ENCODE measurements at places on chromosomes 7 and 10.

DNA sequence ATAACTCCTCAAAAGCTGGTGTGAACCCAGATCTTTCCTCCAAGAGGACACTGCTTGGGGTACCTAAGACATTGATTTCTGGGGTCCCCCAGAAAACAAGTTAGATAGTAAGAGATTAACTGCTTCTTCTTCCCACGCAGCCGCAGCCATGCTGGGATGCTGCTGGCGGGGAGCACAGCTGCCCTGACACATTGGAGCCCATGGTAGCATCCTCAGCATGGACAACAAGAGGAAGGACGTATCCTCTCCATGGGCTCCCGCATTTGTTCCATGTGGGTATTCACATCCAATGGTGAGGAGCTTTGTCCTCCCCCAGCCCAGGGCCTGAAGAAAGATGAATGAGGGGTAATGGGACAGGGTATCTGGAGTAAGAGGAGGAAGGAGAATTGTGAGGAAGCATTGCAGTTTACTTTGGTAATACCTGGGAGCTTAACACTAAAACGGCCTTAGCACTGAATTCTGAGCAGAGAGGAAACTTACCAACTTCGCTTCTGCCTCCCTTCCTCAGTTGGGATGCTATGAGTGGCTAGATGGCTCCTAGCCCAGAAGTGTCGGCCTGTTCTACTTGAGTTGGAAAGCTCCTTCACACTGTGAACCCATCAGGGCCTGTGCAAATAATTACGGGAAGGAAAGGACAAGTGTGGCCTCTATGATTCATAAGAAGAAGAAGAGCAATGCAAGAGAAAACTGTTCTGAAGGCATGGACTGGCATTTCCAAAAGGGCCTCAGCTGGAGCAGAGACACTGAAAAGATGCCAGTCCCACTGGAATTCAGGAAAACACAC lies 43.9 kb downstream of the C10orf120 start:
- DNase-seq: no peak

- DNase-seq: no peak
Observed at GRCh38 chr10:78784546-78784945, 284.2 kb upstream of the ZMIZ1 start.

DNA sequence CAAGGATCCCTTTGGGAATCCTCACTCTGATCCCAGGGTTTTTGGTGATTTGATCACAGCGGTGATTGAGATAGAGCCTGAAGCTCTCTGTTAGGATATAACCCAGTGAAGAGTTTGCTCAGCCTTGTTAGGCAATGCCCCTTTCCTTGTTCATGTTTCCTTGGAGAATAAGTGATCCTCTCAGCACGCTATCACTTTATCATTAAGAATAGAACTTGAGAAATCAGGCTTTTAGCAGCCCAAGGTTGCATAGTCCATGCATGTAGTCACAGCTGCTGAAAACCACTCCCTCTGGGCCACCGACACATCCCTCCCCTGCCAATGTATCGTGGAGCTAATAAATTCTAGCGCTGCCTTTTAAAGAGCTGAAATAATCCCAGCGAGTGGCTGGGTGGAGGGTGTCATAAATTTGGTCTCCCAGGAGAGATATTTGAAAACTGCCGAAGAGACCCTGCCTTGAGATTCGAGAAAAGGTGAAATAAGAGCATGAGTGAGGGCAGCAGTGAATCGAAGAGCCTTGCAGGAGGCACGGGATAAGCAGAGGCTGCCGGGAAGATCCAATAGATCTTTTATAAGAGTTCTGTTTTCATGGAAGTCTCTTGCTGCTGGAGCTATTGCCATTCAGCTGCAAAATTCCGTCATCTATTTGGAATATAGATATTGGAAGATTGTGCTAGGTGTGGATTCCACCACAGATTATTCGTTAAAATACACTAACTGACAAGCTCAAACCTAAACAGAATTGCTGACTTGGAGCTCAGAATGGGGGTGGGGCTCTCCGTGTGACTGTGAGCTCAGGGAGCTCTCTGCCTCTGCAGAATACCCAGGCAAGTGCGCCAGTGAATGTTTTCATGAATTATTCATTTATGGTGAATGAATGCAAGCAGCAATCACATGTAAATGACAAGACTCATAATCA lies 249.8 kb downstream of the TRIL start:
- DNase-seq: no peak

DNA sequence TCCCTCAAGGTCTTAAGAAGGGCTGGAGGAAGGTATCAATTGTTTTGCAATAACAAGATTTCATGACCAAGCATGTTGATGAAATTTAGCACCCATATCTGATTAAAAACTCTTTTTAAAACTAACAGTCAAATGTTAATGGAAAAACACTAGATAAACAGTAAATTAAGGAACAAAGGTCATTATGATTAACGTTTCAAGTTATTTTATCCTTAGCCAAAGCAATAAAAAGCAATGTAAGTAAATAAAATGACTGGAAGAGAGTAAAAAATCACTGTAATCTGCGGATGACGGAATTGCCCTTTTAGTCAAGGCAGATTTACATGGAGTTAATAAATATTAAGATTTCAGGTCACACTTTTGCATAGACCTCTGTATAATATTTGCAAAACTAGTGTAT lies 179.5 kb upstream of the KLF6 start:
- DNase-seq: no peak

- no peak for DNase-seq
Observed at GRCh38 chr7:137578541-137578940, 235.0 kb upstream of the PTN start.

GRCh38 chr7:134660961-134661376 lies 14.3 kb downstream of the BPGM start:
- DNase-seq: no peak

- peak; percentile 51 for DNase-seq
Observed at GRCh38 chr7:37040330-37040729, 316.0 kb upstream of the AOAH start.

- no peak for DNase-seq
Observed at GRCh38 chr10:59172567-59172966, 3.9 kb upstream of the PHYHIPL start.

DNA sequence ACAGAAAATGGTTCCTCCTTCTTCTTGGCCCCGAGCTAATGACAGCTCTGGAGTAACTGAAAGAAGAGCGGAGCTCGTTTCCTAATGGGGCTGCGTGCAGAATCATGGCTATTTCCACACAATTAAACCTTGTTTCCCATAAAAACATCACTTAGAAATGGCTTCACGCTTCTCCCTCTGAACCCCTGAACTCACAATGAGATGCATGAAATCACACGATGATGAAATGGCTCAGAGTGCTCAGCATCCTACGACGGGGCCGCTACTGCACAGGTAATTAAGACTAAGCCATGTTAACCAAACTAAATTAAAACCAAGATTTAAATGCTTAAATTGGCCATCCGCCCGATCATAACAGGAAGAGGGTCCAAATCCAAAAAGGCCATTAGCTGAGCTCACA lies 80.0 kb upstream of the DNAAF5 start:
- DNase-seq: no peak

- DNase-seq: no peak
Observed at GRCh38 chr10:120727001-120727400, 124.2 kb upstream of the WDR11 start.

GRCh38 chr7:22853674-22854157 lies 31.1 kb upstream of the TOMM7 start:
- no peak for DNase-seq

GRCh38 chr10:49299816-49300139 lies 808 bp downstream of the C10orf71 start:
- DNase-seq: no peak

DNA sequence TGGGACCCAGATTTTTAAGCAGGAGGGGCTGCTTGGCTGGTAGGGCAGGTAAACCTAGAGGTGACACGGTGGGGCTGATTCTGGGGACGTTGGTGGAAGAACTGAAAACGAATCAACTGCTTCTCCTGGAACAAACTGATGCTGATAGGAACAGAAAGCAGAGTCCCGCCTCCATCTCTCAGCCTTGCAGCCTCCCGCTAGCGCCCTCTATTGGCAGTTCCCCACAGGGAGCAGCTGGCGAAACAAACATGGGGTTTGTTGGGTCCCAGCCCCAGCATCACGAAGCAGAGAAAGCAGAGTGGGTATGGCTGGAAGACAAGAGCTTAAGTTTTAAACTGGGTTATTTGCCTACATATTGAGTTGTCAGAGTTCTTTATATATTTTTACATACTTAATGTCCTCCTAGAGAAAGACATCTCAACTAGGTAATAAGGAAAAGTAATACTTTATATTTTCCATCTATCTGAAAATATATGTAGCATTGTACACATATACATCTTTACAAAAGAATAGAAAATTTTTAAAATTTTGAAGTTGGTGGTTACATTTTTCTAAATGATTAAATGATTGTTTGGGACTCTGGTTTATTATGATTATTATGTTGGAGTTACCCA lies 42.3 kb upstream of the FOXI2 start:
- peak; percentile 64 for DNase-seq

DNA sequence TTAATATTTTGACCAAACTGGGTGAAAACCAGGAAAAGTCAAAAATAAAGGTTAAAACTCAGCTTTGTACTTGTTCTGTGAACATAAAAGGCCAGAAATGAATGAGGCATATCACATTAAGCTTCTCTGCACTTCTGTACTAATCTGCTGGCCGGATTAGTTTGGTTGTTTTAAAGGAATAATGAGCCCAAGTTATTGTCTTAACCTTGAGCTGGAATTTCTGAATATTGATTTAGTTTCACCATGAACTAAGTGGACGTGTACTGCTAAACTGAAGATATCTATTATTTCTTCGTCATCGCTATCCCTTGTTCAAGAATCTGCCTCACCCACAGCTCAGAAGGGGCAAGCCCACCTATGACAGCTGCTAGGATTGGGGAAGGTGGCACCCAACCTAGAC lies 101.1 kb upstream of the FRMD4A start:
- DNase-seq: no peak

- DNase-seq: no peak
Observed at GRCh38 chr7:97107192-97107800, 10.2 kb upstream of the SDHAF3 start.

- no peak for DNase-seq
Observed at GRCh38 chr7:25381818-25382589, 153.7 kb upstream of the NPVF start.

DNA sequence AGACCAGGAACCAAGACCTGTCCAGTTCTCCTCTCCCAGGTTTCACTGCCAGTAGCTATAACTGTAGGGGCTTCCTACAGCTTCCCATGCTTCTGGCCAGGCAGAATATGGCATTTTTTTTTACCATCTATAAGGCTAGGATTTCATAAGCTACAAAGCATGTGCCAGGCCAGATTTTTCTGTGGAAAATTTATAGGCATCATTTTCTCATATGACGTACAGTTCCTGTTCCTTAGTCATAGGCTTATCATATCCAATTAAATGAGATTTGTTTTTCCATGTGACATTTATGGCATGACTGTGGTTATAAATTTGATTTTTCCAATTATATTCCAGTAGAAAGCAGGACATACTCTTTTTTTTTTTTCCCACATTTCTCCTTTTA lies 208.6 kb upstream of the NPY start:
- DNase-seq: no peak

DNA sequence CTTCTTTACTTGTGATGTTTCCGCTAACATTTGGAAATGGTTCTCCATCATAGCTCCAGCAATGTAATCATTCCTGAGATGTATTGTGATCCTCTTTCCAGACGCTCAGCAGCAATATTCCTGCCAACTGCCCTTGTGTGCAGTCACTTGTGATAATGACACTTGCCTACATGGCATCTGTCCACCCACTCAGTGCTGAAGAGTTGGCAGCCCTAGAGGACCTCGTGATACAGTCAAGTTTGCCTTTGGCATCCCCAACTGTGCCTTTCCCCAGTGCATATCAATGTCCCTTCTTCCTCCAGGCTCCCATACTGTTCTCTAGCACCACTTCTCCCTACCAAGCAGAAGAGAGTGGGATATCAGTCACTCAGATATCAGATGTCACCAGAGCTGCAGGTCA lies 64.9 kb downstream of the MYOF start:
- DNase-seq: no peak

GRCh38 chr7:149196705-149197171 lies 1.4 kb downstream of the ZNF282 start:
- no peak for DNase-seq

GRCh38 chr10:91713461-91714072 lies 80.7 kb upstream of the PPP1R3C start:
- DNase-seq: no peak

- DNase-seq: no peak
Observed at GRCh38 chr7:36372156-36372555, 17.5 kb upstream of the ANLN start.

GRCh38 chr7:84372155-84372621 lies 177.6 kb upstream of the SEMA3A start:
- DNase-seq: peak; percentile 88

DNA sequence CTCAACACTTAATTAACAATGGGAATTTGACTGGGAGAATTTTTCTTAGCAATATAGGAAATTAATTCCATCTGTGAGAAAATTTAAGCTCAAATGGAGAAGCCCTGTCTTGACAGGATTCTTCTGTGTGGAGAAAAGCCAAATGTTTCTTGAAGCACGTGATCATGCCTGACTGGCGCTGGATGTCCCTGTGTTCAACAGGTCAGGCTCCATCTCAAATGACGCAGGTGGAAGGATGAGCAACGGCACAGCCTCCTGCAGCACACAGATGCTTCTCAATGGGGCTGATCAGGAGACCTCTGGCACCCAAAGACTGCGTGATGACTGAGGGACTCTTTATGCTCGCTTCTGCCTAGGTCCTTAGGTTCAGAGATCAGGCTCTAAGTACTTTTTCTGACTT lies 143.8 kb downstream of the RSU1 start:
- DNase-seq: no peak

DNA sequence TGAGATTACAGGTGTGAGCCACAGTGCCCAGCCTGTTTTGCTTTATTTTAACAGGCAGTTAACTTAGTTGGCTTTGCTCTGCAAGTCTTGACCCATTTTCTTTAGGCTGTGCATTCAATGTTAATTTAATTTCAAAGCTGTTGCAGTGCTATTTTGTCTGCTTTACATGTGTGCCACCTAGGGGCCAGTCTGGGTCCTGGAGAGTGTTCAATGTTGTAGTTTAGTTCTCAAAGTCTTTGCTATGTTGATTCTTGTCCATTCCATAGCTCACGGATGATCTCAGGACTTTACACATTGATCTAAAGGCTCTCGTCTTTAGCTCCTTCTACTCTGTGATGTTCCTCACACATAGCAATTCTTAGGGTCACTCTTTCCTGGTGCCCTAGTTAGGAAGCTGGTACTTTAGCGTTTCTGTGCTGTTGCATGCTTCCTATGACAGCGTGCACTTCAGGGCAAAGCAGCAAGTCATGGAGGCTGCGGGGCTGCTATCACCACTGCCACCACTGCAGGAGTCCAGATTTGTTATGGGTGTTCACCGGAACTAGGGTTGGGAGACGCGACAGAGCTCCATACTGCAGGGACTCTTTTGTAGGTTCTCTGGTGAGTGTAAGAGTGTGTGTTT lies 16.4 kb upstream of the ABCA13 start:
- DNase-seq: peak; percentile 44

DNA sequence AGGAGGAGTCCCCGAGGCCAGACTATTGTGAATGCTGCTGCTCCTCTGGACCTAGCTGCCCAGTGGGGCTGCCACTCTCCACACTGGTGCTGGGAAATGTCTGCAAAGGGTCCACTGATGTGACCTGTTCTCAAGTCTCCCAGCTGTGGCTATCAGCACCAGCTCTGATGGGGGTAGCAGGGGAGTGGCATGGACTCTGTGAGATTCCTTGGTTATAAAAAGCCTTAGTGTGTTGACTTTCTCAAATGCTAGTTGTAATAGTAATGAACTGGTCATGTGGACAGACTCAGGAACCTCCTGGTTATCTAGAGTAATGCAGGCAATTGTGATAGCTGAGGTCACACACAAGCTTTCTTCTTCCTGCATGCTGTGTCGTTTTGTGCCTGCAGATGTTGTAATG lies 34.1 kb upstream of the ARMC3 start:
- no peak for DNase-seq
